ENCODE measurements at places on chromosomes 1 and 21.

- DNase-seq, result no peak
Measured at GRCh38 chr1:6951536-6951935, 166.3 kb downstream of the CAMTA1 start.

DNA sequence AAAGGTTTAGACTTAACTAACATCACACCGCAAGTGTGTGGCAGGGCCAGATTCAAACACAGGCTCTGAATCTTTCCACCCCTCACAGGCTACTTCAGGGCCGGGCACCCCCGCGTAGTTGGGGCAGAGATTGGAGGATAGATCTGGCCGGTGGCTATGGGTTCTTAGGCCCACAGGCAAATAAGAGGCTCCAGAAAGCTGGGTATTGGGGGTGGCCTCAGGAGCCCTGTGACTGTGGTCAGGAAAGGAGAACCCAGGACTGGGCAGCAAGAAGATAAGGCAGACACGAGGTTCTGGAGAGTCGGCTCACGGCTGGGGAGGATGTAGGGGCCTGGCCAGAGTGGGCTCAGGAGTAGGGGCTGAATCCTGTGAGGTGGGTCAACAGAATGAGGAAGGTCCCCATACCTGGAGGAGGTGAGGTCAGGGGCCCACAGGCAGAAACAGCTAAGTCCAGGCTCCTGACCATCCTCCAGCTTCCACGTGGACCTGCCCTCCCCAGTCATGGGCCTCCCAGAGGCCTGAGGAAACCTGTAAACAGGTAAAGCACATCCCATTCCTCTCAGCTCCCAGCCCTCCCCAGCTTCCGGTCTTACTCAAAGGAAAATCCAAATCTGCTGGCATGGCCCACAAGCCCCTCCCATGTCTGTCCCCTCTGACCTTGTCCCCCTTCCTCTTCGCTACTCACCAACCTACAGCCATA is 306.2 kb downstream of the MATN1 start:
- DNase-seq, result peak; percentile 37

DNA sequence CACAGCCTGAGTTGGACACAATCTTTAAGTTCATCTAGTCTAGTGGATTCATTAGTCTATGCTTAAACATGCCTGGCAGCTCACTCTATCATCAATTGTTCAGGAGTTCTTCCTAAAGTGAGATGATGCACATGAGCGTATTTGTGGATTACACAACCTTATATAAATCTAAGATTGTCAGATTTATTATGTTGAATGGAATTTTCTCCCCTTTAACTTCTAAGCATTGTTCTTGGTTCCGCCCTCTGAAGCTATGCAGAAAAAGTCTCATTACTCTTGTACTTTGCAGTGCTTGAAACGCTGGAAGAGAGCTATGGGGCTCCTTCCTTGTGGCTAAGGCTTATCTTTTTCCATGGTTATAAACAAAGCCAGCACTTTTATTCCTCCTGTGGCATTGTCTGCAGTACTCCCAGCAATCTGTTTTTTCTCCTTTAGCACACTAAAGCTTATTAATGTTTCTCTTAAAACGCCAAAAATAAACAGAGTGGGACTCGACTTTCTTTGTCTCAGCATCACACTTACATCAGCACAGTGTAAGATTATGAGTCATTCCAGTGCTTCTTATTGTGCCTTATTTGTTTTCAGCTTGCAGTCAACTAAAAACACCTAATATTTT is 316.8 kb upstream of the CAMK1G start:
- no peak for DNase-seq

DNA sequence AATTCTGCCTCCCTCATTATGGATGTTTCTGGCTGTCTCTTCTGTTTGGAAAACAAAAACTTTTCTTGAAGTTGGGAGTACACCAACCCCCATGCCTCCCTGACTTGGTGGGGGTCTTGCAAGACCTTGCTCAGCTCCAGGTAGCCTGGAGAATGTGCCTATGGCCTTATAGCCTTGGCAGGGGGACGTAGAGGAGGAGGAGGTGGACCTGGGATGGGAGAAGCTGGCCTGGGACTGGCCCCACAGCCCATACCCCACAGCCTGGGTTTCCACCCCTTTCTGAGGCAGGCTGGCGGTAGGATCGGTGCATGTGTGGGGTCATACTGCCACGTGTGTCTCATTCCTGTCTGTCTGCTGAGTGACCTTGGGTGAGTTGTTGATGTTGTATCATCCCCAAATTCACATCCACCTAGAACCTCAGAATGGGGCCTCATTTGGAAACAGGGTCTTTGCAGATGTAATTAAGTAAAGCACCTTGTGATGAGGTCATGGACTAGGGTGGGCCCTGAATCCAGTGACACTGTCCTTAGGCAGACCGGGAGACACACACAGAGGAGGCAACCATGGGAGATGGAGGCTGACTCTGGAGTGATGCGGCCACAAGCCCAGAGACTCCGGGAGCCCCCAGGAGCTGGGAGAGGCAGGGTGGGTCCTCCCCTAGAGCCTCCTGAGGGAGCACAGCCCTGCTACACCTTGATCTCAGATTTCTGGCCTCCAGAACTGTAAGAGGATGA is 18.5 kb downstream of the OBSCN start:
- DNase-seq, result no peak

DNA sequence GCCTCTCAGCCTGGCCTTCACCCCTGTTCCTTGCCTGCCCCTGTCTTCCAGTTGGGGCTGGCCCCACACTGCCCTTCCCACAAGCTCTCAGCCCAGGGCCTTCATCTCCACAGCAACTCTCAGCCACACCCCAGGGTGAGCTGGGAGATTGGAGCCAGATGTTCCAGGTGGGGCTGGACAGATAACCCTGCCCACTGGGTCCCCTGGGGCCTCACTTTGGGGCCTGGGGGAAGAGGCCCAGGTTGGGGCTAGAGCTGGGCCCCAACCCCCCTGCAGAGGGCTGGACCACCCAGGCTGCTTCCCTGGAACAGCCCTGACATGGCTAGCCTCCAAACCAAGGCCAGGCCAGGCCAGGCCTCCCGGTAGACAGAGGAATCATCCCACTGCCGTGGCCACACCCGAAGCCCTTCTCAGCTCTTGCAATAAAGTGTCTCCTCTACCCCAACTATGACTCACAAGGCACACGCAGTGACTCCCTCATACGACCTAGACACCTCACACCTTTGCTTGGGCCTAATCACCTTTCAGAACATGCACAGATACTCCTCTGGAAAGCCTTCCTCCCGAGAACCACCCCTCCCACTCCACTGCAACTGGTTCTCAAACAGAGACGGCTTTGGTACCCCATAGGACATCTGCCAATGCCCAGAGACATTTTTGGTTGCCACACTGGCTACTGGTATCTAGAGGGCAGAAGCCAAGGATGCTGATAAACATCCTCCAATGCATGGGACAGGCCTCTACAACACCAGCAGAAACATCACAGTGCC is 22.2 kb downstream of the SLC2A1 start:
- no peak for DNase-seq

DNA sequence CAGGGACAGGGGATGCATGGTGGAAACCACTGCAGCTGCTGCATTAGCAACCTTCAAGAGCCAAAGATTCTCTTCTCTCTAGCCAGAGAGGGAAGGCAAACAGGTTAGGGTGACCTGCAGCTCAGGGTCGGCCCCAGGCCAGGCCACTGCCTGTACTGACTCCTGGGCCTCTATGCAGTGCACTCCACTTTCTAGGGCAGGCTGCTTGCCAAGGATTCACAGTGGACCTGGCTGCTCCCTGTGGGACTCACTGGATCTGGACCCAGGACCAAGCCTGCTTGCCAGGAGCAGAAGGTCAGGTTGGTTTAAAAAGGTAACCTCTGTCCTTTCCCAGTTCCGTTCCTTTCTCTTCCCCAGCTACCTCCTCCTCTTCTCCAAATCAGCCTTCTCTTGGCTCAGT is 52.4 kb downstream of the HIVEP3 start:
- DNase-seq, result no peak

- no peak for DNase-seq
Measured at GRCh38 chr1:192506741-192507155, 68.8 kb upstream of the RGS1 start.
